CD8-positive, alpha-beta memory T cell (primary cell): ENCODE measurements at places on chromosomes 6 and 20. TPM values are rescaled to one million over a fixed set of nuclear protein-coding genes. Genes with fewer than 3 reads are reported as not detected.

Gene PIGU
- 26.3 TPM for total RNA-seq

Gene PKIB
- not detected for total RNA-seq

DNA sequence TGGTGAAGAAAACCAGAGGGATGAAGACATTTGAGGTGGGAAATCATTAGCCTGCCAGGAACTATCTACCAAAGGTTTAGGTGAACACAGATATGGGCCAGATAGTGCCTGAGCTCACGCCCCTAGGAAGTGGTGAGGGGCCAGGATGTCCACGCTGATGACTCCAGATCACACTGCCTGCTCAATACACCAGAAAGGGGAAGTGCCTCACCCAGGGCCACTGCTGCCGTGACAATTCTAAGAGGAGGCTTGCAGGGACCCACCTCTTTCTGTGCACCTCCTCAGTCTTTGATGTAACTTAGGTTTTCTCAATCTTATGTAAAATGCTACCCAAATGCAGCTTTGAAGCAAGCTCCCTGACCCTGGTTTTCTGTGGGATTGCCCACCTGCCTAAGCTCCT, 5.4 kb upstream of the RAB44 start:
- no peak for DNase-seq

GRCh38 chr6:24621626-24622289, 24.2 kb downstream of the KIAA0319 start:
- DNase-seq: no peak

- DNase-seq: no peak
These were observed 139.5 kb downstream of the ERMARD start for GRCh38 chr6:169890901-169891300.

Gene MYB
- 42.3 TPM for total RNA-seq

GRCh38 chr6:53938810-53939209, 144.0 kb downstream of the LRRC1 start:
- DNase-seq: no peak

DNA sequence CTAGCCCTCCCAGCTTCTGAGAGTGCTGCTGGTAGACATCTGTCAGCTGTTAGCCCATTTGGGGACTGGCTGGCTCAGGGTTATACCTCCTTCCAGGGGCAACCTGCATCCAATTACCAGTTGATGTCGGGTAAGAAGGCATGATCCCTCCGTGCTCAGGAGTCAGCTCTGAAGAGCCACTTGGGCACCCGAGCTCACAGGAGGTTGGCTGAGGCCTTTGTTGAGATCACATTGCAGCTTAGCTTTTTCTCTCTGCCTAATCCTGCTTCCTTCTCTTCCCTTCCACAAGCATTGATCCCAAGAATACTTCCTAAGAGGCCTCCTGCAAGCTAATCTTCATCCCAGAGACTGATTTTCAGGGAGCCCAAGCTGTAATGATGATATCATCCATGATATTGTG, 35.5 kb downstream of the SCP2D1 start:
- DNase-seq: no peak

Gene TMEM74B
- total RNA-seq: not detected

DNA sequence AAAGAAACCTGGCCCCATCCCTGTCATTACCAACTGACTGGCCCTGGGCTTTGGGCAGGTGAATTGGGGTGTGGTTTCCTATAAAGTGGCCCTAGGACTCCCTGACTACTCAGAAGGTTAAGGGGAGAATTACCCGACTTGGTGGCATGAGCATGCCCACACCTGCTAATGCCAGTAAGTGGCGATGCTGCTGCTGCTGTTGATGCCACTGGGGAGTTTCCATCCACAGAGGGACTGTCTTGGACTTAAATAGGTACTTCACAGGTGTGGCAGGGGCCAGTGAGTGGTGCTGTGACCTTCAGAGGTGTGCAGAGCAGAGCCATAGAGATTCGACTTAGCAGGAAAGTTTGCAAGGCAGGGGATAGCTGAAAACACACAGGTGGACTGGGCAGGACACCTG, 32.6 kb upstream of the MDFI start:
- no peak for DNase-seq

Gene BTBD3
- 0.37 TPM for total RNA-seq

DNA sequence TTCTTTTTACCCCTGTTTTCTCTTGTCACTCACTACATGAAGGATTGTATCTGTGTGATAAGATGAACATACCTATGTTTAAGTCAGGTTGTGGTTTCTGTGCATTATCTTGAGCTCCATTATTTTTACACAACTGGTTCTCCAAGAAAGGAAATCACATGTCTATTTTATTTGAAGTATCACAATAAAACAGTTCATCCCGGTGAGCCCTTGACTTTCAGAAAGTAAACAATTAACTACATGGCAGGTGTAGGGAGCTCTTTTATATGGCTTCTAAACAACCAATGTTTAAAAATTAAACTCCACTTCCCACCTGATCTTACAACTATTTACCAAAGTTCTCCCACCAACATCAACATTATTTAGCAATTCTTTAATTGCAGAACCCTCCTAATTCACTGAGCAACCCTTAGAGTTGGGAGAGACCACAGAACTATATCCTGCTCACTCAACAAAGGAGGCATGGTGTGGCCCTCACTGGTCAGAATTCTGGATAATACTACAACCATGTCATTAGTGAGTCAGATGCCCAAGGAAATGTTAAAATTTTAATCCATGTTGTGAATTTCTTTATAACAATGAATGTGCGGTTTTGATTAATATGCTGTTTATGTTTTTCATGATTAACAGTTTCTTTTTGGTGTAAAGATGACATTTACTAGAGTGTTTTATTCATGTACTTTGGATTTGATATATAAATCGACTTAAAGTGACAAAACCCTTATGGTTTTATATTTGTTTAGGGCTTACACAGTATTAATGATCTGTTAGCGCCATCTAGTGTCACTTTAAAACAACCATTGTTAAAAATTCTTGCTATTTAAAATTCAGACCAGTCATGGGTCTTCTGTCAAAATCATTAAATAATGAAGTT, 50.0 kb upstream of the SCGN start:
- DNase-seq: peak; percentile 17

Gene KCNK16
- not detected for total RNA-seq

- no peak for DNase-seq
These were observed 33.2 kb upstream of the TAF8 start for GRCh38 chr6:42017021-42017643.

Gene CCN6
- total RNA-seq: not detected

GRCh38 chr20:61803416-61803914, 262.2 kb downstream of the TAF4 start:
- no peak for DNase-seq

- DNase-seq: no peak
These were observed 61.1 kb upstream of the GTSF1L start for GRCh38 chr20:43787937-43788336.

Gene BANF2
- total RNA-seq: not detected

GRCh38 chr6:104705916-104706442, 153.7 kb downstream of the HACE1 start:
- DNase-seq: no peak

Gene EDN3
- 0.16 TPM for total RNA-seq

Gene SLC26A8
- total RNA-seq: not detected

DNA sequence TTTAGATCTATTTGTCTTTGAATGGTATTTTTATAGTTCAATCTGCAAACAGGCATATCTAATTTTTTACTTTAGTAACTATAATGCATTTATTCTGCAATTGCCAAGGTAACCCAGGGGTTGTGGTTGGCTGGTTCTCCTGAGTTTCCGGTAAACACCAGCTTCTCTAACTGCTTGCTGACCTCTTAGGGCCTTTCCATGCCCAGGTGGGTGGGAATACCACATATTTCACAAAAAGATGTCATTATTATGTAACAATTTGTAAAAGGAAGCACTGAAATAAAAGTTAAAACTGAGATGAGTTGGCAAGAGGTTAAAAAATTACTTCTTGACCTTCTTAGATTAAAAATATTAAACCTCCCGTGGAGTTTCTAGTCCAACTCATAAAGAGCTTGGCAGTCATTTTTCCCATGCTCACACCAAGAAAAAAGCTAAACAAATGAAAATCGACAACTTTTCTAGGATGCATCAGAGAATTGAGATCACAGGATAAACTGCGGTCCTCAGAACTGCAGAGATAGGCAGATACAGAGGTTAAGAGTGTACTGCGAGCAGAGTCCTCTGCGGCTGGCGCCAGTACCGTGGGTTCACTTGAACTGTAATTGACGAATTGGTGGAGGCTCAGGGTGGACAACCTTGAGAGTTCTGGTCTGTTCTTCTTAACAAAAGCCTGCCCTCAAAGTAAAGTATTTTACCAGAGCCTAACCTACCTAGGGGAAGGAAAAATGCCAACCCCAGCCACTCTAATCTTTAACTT, 2.2 kb upstream of the VNN1 start:
- no peak for DNase-seq

Gene LY6G6C
- total RNA-seq: not detected
